ENCODE measurements at places on chromosomes 11 and 22. TPM values are rescaled to one million over a fixed set of nuclear protein-coding genes. Genes with fewer than 3 reads are reported as not detected.

The ANO9 gene
- total RNA-seq: 0.11 TPM

The SCUBE2 gene
- 1.8 TPM for total RNA-seq

The OR52I2 gene
- total RNA-seq: not detected

GRCh38 chr11:17343257-17343656 is 8.3 kb upstream of the NCR3LG1 start:
- no peak for DNase-seq
- H3K36me3 ChIP-seq: no peaks in the 10 kb centered on the region
- no peak overlapping the region for H3K4me3 ChIP-seq
- no peaks in the 10 kb centered on the region for H3K4me1 ChIP-seq

DNA sequence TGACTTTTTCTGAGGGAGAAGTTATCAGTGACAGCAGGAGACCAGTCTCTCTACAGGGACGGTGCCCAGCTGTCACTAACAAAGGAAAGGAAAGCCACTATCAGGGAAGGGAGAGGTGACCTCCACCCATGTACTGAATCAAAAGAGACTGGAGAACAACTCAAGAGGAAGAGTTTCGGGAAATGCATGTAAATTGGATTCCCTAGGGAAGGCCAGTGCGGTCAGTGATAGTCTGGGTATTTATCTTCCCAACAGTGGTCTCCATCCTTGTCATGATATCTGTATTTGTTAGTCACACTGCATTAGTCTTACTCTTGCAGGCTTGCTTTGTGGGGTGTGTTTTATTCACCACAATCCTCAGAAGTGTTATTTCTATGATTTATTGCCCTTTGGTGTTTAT is 193.4 kb upstream of the KIRREL3 start:
- peaks cover 34% of the 10 kb centered on the region for H3K27me3 ChIP-seq
- no peaks in the 10 kb centered on the region for H3K4me1 ChIP-seq
- DNase-seq: no peak
- H3K4me3 ChIP-seq: no peak overlapping the region
- no peak overlapping the region for H3K27ac ChIP-seq
- H3K36me3 ChIP-seq: no peaks in the 10 kb centered on the region

- H3K4me3 ChIP-seq: no peak overlapping the region
- peak; percentile 31 for DNase-seq
- peaks cover 59% of the 10 kb centered on the region for H3K36me3 ChIP-seq
- no peaks in the 10 kb centered on the region for H3K27me3 ChIP-seq
Measured at GRCh38 chr11:94849839-94850238, 81.7 kb downstream of the AMOTL1 start.

GRCh38 chr11:8532475-8532874 is 61.6 kb downstream of the STK33 start:
- no peak for DNase-seq
- H3K27ac ChIP-seq: no peak overlapping the region
- no peak overlapping the region for H3K4me3 ChIP-seq
- H3K27me3 ChIP-seq: no peaks in the 10 kb centered on the region
- no peaks in the 10 kb centered on the region for H3K36me3 ChIP-seq
- peaks cover 14% of the 10 kb centered on the region for H3K4me1 ChIP-seq

- H3K27me3 ChIP-seq: no peaks in the 10 kb centered on the region
- no peak for DNase-seq
- H3K27ac ChIP-seq: peak overlapping the region; percentile 63
- H3K4me1 ChIP-seq: peaks cover 54% of the 10 kb centered on the region
- no peaks in the 10 kb centered on the region for H3K36me3 ChIP-seq
Measured at GRCh38 chr22:40499209-40499623, 128.8 kb downstream of the SGSM3 start.

- peak; percentile 93 for DNase-seq
- H3K4me3 ChIP-seq: peak overlapping the region; percentile 61
- H3K27me3 ChIP-seq: no peaks in the 10 kb centered on the region
- H3K36me3 ChIP-seq: peaks cover 42% of the 10 kb centered on the region
Measured at GRCh38 chr11:67277231-67277961, 11.1 kb downstream of the GRK2 start.

- peak overlapping the region; percentile 79 for H3K27ac ChIP-seq
- H3K4me1 ChIP-seq: peaks cover 29% of the 10 kb centered on the region
- H3K27me3 ChIP-seq: peaks cover 16% of the 10 kb centered on the region
- no peaks in the 10 kb centered on the region for H3K36me3 ChIP-seq
- no peak overlapping the region for H3K4me3 ChIP-seq
- DNase-seq: no peak
Measured at GRCh38 chr22:27719535-27720227, 81.9 kb downstream of the MN1 start.

GRCh38 chr22:24489011-24489410 is 6.1 kb upstream of the UPB1 start:
- H3K4me3 ChIP-seq: no peak overlapping the region
- no peak for DNase-seq
- no peak overlapping the region for H3K27ac ChIP-seq
- H3K4me1 ChIP-seq: peaks cover 8% of the 10 kb centered on the region
- no peaks in the 10 kb centered on the region for H3K36me3 ChIP-seq

GRCh38 chr22:17235149-17235655 is 16.0 kb upstream of the ADA2 start:
- no peak overlapping the region for H3K27ac ChIP-seq
- H3K4me3 ChIP-seq: no peak overlapping the region
- no peaks in the 10 kb centered on the region for H3K36me3 ChIP-seq
- no peaks in the 10 kb centered on the region for H3K4me1 ChIP-seq
- DNase-seq: no peak

Data from left ventricle myocardium inferior (tissue), 1 donor.